ENCODE measurements at places on chromosomes 3 and 15.

GRCh38 chr3:32998631-32999451 is 47.4 kb downstream of the CCR4 start:
- DNase-seq = no peak

- no peak for DNase-seq
Observed at GRCh38 chr3:156160647-156161046, 40.3 kb downstream of the KCNAB1 start.

GRCh38 chr3:59839810-59840515 is 790.1 kb upstream of the CFAP20DC start:
- DNase-seq = peak; percentile 24

- no peak for DNase-seq
Observed at GRCh38 chr3:42387802-42388651, 22.4 kb downstream of the LYZL4 start.

- no peak for DNase-seq
Observed at GRCh38 chr3:39601241-39601640, 133.8 kb downstream of the MOBP start.

DNA sequence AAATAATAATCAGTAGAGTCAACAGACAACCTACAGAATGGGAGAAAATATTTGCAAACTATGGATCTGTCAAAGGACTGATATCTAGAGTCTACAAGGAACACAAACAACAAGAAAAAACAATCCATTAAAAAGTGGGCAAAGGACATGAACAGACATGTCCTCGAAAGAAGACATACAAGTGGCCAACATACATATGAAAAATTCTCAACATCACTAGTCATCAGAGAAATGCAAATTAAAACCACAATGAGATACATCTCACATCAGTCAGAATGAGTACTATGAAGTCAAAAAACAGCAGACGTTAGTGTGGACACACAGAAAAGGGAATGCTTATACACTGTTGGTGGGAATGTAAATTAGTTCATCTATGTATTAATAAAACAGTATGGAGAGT is 33.7 kb downstream of the SLC2A2 start:
- DNase-seq = no peak

DNA sequence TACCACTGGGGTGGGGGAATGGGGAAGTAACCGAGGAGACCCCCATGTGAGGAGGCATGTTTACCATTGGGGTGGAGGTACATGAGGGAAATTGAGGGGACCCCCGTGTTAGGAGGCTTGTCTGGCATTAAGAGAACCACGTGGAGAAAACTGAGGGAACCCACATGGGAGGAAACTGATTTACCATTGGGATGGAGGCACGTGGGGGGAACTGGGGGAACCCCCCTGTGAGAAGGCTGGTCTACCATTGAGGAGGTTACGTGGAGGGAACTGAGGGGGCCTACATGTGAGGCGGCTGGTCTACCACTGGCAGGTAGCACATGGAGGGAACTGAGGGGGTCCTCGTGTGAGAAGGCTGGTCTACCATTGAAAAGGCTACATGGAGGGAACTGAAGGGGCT is 159.4 kb downstream of the FBLN2 start:
- DNase-seq = no peak

DNA sequence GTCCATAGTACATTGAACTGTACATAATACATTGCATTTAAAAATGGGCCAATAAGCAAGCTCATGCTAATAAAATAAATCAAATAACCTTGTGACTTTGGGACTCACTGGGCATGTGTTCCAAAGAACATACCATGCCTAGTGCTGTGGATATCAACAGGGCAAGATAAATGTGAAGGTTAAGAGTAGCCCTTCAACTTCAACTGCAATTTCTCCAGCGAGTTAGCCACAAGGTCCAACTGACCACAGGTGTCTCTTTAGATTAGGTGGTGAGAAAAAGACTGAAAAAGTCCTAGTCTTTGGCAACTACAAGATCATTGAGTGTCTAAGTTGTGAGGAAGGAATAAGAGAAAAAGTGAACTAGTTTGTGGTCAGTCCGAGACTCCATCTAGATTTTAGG is 78.3 kb upstream of the ATP11B start:
- no peak for DNase-seq

DNA sequence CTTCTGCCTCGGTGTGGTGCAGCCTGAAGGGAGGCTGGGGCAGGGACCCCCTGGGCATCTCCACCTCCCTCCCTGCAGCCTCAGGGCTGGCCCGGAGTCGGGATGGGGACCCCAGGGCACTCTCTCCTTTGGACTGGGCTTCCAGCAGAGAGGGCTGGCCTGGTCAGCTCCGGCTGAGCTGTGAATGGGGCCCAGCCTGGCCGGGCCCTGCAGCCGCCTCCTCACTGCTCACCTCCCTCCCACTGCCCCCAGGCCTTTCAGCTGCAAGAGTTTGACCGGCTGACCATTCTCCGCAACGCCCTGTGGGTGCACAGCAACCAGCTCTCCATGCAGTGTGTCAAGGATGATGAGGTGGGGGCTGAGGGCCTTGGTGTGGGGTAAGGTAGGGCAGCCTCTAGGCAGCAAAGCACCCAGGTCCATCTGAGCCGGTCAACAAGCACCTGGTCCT is 36.0 kb downstream of the PSTPIP1 start:
- DNase-seq = no peak

- peak; percentile 57 for DNase-seq
Observed at GRCh38 chr3:192422997-192423342, 304.4 kb downstream of the FGF12 start.

- DNase-seq = no peak
Observed at GRCh38 chr3:157310329-157311052, 126.2 kb upstream of the PTX3 start.

GRCh38 chr3:189927975-189928895 is 192.5 kb downstream of the P3H2 start:
- no peak for DNase-seq

- no peak for DNase-seq
Observed at GRCh38 chr3:196979545-196979944, 10.9 kb upstream of the PIGZ start.

- DNase-seq = peak; percentile 69
Observed at GRCh38 chr15:75195766-75196241, 5.9 kb upstream of the C15orf39 start.

DNA sequence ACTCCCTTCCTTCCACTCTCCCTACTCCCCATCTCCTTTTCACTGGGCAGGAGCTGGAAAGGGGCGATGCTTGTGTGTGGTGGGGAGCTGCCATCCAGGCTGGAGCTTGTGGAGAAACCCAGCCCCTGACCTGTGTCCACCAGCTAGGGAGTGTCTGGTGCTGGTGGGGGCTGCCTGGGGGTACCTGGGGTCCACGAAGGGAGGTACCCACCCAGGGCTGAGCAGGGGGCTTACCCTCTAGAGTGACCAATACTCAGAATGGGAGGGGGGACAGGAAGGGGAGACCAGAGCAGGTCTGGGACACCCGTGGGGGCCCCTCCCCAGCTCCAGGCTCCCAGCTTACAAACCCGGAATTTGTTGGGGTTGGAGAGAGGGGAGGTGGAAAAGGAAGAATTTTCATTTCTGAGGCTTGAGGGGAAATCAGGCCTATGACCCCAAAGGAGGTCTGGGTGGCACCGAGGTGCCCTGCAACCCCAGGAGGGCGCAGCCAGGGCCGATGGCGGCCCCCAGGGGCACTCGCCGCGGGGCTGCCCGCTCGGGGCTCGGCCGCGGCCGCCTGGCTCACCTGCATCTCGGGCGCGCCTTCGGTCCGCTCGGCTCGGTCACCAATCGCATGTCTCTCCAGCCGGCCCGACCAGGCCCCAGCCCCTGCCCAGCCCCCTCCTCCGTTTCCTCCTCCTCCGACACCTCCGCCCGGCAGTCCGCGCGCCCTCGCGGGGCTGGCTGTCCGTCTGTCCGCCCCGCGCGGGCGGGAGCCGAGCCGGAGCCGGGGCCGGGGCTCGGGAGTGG is 773 bp downstream of the LINGO1 start:
- no peak for DNase-seq

GRCh38 chr3:61665987-61666386 is 104.6 kb downstream of the PTPRG start:
- peak; percentile 63 for DNase-seq

DNA sequence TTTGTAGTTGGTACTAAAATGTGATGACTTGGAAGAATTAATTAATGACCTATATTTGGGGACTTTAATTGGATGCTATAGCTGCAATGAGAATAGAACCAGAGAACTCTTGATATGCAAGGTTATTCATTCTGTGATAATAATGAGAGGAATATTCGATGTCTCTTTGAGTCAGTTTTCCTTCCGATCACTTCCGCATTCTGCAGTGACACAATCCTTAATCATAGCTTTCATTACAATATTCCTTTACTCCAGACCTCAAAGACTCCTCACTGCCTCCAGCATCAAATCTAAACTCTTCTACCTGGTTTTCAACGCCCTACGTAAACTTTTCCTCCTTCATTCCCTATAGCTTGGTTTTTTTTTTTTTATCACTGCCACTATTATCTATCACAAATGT is 21.6 kb downstream of the B3GNT5 start:
- DNase-seq = no peak

- peak; percentile 63 for DNase-seq
Observed at GRCh38 chr3:159861369-159861987, 127.2 kb upstream of the IL12A start.

- DNase-seq = no peak
Observed at GRCh38 chr3:34070831-34071585, 272.6 kb downstream of the PDCD6IP start.

DNA sequence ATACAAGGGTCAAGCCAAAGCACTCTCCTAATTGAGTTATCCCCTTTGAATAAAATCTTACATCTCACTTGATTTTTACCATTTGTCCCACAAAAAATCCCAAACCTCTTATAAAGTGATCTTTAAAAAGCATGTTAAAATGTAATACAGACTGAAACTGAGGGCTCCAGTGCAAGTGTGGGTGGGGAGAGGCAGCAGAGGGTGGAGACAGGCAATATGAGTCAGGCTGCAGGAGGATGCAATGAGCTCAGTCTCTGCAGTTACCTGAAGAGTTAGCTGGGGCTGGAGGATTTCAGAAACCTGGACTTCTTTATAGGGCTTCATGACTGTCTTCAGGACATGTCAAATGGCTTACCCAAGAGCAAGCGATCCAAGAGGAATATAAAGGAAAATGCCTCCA is 14.2 kb upstream of the COLQ start:
- DNase-seq = no peak

- DNase-seq = no peak
Observed at GRCh38 chr15:67746022-67746421, 79.3 kb upstream of the SKOR1 start.

- DNase-seq = peak; percentile 73
Observed at GRCh38 chr3:112627919-112628466, 12.9 kb downstream of the CCDC80 start.

GRCh38 chr3:189369636-189370035 is 197.9 kb downstream of the TPRG1 start:
- DNase-seq = peak; percentile 15

GRCh38 chr3:29152379-29152778 is 128.5 kb upstream of the RBMS3 start:
- DNase-seq = peak; percentile 29

DNA sequence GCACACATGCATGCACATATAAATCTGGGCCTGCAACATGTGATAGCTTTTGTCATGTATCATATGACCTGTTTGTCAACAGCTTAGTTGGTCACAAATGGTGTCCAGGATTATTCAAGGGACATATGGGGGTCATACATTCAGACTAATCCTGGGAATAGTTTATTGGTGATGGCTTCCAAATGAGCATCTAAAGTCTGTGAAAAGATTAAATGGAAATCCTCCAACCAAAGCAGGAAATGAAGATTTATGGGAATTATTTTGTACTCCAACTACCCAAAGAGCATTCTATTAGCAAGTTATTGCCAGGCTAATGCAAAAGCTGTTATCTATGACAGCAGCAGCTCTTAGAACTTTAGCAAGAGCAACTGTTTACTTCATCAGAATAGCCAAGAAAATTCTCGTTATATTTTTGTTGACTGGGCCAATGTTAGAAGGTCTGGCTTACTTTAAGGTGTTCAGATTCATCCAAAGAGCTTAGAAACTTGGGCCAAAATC is 7.1 kb downstream of the FSTL1 start:
- DNase-seq = peak; percentile 19

DNA sequence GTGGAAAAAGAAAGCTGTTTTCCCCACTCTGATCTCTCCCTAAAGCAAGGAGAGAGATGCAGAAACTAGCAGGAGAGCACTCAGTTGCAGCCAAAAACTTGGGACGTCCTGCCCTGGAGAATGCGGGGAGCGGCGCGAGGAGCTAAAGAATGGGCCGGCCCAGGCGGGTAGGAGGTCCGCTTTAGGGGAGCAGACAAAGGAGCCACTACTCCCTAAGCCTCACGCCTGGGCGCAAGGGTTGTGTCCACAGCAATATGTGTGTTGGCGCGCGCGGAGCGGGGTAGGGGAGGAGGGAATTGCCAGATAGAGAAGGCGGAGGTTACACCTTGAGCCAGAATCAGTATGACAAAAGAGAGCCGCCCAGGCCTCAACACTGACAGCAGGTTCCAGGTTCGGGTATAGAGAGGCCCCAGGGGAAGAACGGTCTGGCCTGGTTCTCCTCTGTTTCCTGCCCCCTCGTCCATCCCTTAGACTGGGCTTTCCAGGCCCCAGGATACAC is 2.9 kb downstream of the WNT5A start:
- no peak for DNase-seq

GRCh38 chr3:143628971-143629370 is 219.3 kb downstream of the SLC9A9 start:
- DNase-seq = no peak

- DNase-seq = no peak
Observed at GRCh38 chr3:146561879-146562278, 17.5 kb upstream of the PLSCR1 start.

GRCh38 chr3:178673529-178673928 is 137.3 kb downstream of the KCNMB2 start:
- DNase-seq = no peak

- DNase-seq = no peak
Observed at GRCh38 chr3:136651581-136651980, 100.6 kb downstream of the STAG1 start.

GRCh38 chr3:87219611-87220010 is 7.5 kb upstream of the CHMP2B start:
- no peak for DNase-seq

DNA sequence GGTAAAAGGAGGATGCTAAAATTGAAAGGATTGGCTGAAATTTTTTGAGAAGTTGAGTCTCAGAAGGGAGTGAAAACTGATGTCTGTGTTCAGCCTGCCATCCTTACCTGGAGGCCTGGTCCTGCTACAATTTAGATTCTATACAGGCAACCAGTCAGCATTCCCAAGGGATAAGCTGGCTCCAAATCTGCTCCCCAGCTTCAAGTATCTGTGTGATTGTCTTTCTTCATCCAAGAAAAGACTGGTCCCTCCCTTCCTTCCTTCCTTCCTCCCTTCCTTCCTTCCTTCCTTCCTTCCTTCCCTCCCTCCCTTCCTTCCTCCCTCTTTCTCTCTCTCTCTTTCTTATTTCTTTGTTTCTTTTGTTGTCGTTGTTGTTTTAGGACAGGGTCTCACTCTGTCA is 24.7 kb upstream of the UMPS start:
- DNase-seq = no peak
